Articular chondrocyte of knee joint (primary cell): ENCODE measurements at places on chromosomes 13 and 19. TPM values are rescaled to one million over a fixed set of nuclear protein-coding genes. Genes with fewer than 3 reads are reported as not detected.

The LILRA5 gene
- total RNA-seq = 0.22 TPM in 1 of 2 replicates, not detected in the other

The ZNF610 gene
- 3.7 and 9.1 TPM in 2 replicates for total RNA-seq

The KRI1 gene
- total RNA-seq = 6.1 and 6.8 TPM in 2 replicates

The CKM gene
- total RNA-seq = 0.11 TPM in 1 of 2 replicates, not detected in the other

The CELF5 gene
- total RNA-seq = 0.13 and 0.22 TPM in 2 replicates

The ZNF772 gene
- total RNA-seq = 18.8 and 21.6 TPM in 2 replicates

The WTIP gene
- 36.4 and 39.6 TPM in 2 replicates for total RNA-seq

The FOXA3 gene
- total RNA-seq = under 0.01 TPM in 1 of 2 replicates, not detected in the other

The GRIK5 gene
- total RNA-seq = 0.22 and 0.26 TPM in 2 replicates

The ZNF20 gene
- total RNA-seq = 6.3 and 10.6 TPM in 2 replicates

The SPRED3 gene
- total RNA-seq = 2.2 and 2.6 TPM in 2 replicates

The ZNF285 gene
- 3.9 and 4.4 TPM in 2 replicates for total RNA-seq

The STOML3 gene
- not detected in 2 replicates for total RNA-seq

The REEP6 gene
- total RNA-seq = 1.3 and 1.4 TPM in 2 replicates

The TYROBP gene
- not detected in 2 replicates for total RNA-seq

The NKPD1 gene
- under 0.01 TPM in 1 of 2 replicates, not detected in the other for total RNA-seq

The CCDC61 gene
- 3.9 and 4.3 TPM in 2 replicates for total RNA-seq

The LSM14A gene
- 60.0 and 67.8 TPM in 2 replicates for total RNA-seq

The AKAP8L gene
- 39.5 and 40.1 TPM in 2 replicates for total RNA-seq

The CEACAM4 gene
- total RNA-seq = not detected in 2 replicates

The MUC16 gene
- not detected in 2 replicates for total RNA-seq

The CAMSAP3 gene
- not detected in 2 replicates for total RNA-seq
